Sigmoid colon (tissue), 7 donors: ENCODE measurements at places on chromosomes 1 and 21. TPM values are rescaled to one million over a fixed set of nuclear protein-coding genes. Genes with fewer than 3 reads are reported as not detected.

Gene PKP1
- total RNA-seq: not detected

DNA sequence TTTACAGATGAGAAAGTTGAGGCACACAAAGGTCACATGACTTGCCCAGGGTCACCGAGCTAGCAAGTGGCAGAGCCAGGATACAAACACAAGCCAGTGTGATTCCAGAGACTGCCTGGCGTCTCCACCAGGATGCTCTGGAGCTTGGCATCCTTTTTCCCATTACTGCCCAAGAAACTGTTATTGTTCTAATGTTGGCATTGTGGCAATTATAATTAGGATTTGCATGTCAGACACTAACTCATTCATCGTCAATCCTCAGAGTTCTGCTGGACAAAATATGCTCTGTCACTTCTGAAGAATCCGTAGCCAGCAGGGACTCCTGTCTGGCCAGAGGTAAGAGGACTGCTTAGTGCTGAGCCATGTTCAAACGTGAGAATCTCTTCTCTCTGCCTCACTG lies 8.8 kb downstream of the KAZN start:
- H3K27ac ChIP-seq: no peak overlapping the region
- no peaks in the 10 kb centered on the region for H3K4me1 ChIP-seq
- DNase-seq: no peak
- no peaks in the 10 kb centered on the region for H3K36me3 ChIP-seq
- H3K4me3 ChIP-seq: no peak overlapping the region

DNA sequence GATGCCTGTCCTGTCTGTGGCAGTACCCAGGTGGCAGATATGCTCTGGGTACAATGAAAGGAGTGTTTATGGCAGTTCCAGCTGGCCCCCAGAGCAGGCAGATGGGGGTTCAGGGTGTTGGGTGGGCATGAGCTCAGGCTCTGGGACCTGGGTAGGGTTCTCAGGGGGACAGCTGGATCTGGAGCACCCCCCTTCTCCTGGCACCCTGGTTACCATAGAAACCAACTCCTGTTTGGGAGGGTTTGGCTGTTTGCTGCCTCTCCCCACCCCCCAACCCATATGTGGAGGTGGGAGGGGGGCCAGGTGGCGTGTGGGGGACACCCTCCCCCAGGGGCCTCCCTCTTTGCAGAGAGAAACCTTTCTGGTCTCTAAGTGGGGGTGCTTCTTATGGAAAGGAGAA lies 7.1 kb downstream of the FOXO6 start:
- no peak for DNase-seq
- no peaks in the 10 kb centered on the region for H3K36me3 ChIP-seq
- no peaks in the 10 kb centered on the region for H3K27me3 ChIP-seq
- H3K4me3 ChIP-seq: no peak overlapping the region
- H3K27ac ChIP-seq: no peak overlapping the region

- no peaks in the 10 kb centered on the region for H3K4me1 ChIP-seq
- H3K4me3 ChIP-seq: no peak overlapping the region
- no peak for DNase-seq
- H3K27me3 ChIP-seq: no peaks in the 10 kb centered on the region
These were observed 61.6 kb upstream of the QSOX1 start for GRCh38 chr1:180092931-180093650.

- H3K4me3 ChIP-seq: no peak overlapping the region
- H3K27ac ChIP-seq: no peak overlapping the region
- H3K4me1 ChIP-seq: no peaks in the 10 kb centered on the region
- H3K36me3 ChIP-seq: no peaks in the 10 kb centered on the region
- no peaks in the 10 kb centered on the region for H3K27me3 ChIP-seq
These were observed 298.9 kb downstream of the DSCAM start for GRCh38 chr21:40547906-40548513.

- H3K4me3 ChIP-seq: no peak overlapping the region
- H3K27ac ChIP-seq: no peak overlapping the region
- H3K4me1 ChIP-seq: no peaks in the 10 kb centered on the region
- DNase-seq: no peak
- H3K36me3 ChIP-seq: no peaks in the 10 kb centered on the region
These were observed 17.2 kb downstream of the PGBD5 start for GRCh38 chr1:230408971-230409370.
